ENCODE measurements at places on chromosomes 6 and 20. TPM values are rescaled to one million over a fixed set of nuclear protein-coding genes. Genes with fewer than 3 reads are reported as not detected.

Gene OR12D3
- not detected for total RNA-seq

Gene SMLR1
- not detected for total RNA-seq

Gene ELOVL2
- not detected for total RNA-seq

Gene TNXB
- 35.9 TPM for total RNA-seq

Gene SMIM26
- total RNA-seq: 63.0 TPM

Gene TAP1
- total RNA-seq: 118 TPM

Gene SGK2
- 125 TPM for total RNA-seq

Gene FOXF2
- 3.0 TPM for total RNA-seq

Gene RAD21L1
- total RNA-seq: not detected

Gene MDFI
- 1.6 TPM for total RNA-seq

Gene CDC40
- total RNA-seq: 17.7 TPM

Gene HBS1L
- 50.0 TPM for total RNA-seq

Gene IMPG1
- not detected for total RNA-seq

Gene RPL10A
- 901 TPM for total RNA-seq

Gene TAPBP
- 229 TPM for total RNA-seq

Gene MAS1
- not detected for total RNA-seq

Gene MMP24
- total RNA-seq: 0.09 TPM

Gene INSM1
- total RNA-seq: 5.5 TPM

Gene MYB
- 51.1 TPM for total RNA-seq

Gene TCF15
- total RNA-seq: 0.22 TPM

Gene HTR1E
- not detected for total RNA-seq

Gene BANF2
- total RNA-seq: not detected

Gene SDC4
- 85.4 TPM for total RNA-seq

Gene ATXN1
- total RNA-seq: 55.1 TPM

Gene XKR7
- total RNA-seq: 0.11 TPM

Gene CLIC5
- 170 TPM for total RNA-seq

Gene ISM1
- 0.18 TPM for total RNA-seq

Gene UST
- total RNA-seq: 4.6 TPM

Gene SNAP91
- total RNA-seq: 0.25 TPM

Gene HMGCLL1
- 0.47 TPM for total RNA-seq

Gene SLC22A7
- not detected for total RNA-seq

Gene TP53TG5
- 0.59 TPM for total RNA-seq

Gene RIPOR3
- 3.2 TPM for total RNA-seq
